ENCODE measurements at places on chromosomes 4 and X. TPM values are rescaled to one million over a fixed set of nuclear protein-coding genes. Genes with fewer than 3 reads are reported as not detected.

The STPG2 gene
- not detected for total RNA-seq

The HTR2C gene
- not detected for total RNA-seq

The NIPAL1 gene
- 2.4 TPM for total RNA-seq

GRCh38 chrX:30965767-30966166, 76.7 kb upstream of the TAB3 start:
- no peaks in the 10 kb centered on the region for H3K36me3 ChIP-seq
- H3K4me1 ChIP-seq, result no peaks in the 10 kb centered on the region
- no peak for DNase-seq
- no peak overlapping the region for H3K27ac ChIP-seq

DNA sequence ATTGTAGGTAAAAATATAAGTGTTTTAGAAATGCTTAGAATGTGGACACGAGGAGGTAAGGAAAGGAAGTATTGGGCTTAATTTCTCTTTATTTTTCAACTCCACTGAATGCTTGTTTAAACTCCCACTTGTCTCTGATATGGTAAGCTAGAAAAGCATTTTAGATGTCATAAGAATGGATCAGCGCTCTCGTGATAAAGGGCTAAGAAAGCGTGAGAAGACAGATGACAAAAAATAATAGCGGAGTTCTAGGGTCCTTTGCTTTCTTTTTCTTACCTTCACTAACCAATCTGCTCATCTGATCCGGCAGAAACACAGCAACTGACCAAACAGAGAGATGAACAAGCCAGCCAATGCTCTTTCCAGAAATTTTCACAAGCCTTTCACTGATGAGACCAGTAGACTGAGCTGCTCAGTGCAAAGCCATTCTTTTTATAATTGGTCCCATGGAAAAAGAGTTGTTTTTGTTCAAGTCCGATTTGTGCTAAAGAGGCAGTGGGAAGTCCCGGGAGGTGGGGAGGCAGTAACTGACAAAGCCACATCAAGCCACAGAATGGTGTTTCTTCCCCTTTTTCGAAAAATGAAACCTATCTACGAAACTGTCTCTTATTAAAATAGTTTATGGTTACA, at the start of gene TASL:
TSS of gene TASL (minus strand) at position 405 of the 630 bp plus-strand sequence. CDS start 17,411 bp downstream, outside the sequence.
- H3K4me1 ChIP-seq, result no peaks in the 10 kb centered on the region
- no peak within 1 kb of the TSS for H3K27ac ChIP-seq
- H3K27me3 ChIP-seq, result no peaks in the 10 kb centered on the region

- H3K4me1 ChIP-seq, result no peaks in the 10 kb centered on the region
- no peak for DNase-seq
- no peaks in the 10 kb centered on the region for H3K36me3 ChIP-seq
- H3K4me3 ChIP-seq, result no peak overlapping the region
- no peaks in the 10 kb centered on the region for H3K27me3 ChIP-seq
Measured at GRCh38 chrX:119638725-119639471, 32.7 kb upstream of the NKRF start.

DNA sequence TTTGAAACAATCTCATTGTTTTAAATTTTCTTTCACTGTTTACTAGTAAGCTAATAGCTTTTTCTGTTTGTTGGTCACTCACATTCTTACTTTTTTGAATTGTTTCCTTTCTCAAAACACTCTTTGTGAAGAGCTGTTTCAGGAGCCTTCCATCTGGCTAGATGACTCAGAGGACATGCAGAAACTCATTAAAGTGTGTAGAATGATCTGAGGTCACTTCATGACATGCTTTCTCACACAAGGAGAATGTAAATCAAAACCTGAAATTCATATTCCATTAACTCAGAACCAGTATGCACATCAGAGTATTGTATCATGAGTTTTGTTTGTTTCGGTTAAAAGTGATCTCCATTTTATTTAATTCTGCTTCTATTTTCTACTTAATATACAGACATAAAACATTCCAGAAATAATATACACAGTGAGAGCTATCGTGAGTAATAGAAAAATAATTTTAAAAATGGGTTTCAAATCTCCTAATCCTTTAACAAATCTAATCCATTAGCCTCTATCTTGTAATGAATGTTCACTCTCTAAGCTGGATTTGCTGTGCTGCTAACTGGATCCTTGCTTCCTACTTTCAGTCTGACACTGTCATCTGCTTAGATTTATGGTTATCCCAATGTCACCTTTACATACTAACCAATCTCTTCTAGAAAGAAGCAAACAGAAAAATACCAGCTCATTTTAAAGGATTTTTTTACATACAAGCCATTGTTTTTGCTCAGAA, 449.6 kb downstream of the FSTL5 start:
- no peaks in the 10 kb centered on the region for H3K27me3 ChIP-seq
- H3K27ac ChIP-seq, result no peak overlapping the region
- H3K4me3 ChIP-seq, result no peak overlapping the region
- no peaks in the 10 kb centered on the region for H3K36me3 ChIP-seq
- no peak for DNase-seq

GRCh38 chr4:52715914-52716313, 35.3 kb downstream of the ERVMER34-1 start:
- no peak for DNase-seq
- no peak overlapping the region for H3K4me3 ChIP-seq
- H3K4me1 ChIP-seq, result peaks cover 12% of the 10 kb centered on the region
- H3K27ac ChIP-seq, result no peak overlapping the region

GRCh38 chr4:111693758-111694157, 451.5 kb upstream of the FAM241A start:
- H3K27ac ChIP-seq, result no peak overlapping the region
- no peaks in the 10 kb centered on the region for H3K27me3 ChIP-seq
- H3K4me3 ChIP-seq, result no peak overlapping the region
- no peaks in the 10 kb centered on the region for H3K4me1 ChIP-seq
- no peak for DNase-seq

DNA sequence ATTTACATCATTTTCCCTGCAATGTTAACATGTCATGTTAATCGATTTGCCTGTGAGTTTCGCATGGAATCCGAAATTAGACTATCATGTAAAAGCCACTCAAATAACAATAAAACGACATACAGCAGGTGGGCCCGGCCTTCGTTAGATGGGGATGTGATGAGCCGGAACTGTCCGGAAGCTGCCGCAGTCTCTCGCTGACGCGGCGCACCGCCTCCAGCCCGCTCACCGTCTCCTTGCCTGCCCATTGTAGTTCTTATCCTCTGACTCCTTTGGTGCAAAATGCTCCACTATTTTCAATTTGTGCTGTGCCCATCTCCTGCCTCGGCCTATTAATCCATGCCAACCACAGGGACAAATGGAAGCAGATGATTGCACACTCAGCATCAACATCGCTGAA, 877.5 kb upstream of the TENM3 start:
- H3K4me1 ChIP-seq, result no peaks in the 10 kb centered on the region
- H3K4me3 ChIP-seq, result no peak overlapping the region
- no peaks in the 10 kb centered on the region for H3K27me3 ChIP-seq
